ENCODE measurements at places on chromosomes 11 and 22.

GRCh38 chr11:1339066-1339675, 29.7 kb upstream of the TOLLIP start:
- no peak for DNase-seq

GRCh38 chr11:108958368-108959104, 293.7 kb downstream of the DDX10 start:
- no peak for DNase-seq

DNA sequence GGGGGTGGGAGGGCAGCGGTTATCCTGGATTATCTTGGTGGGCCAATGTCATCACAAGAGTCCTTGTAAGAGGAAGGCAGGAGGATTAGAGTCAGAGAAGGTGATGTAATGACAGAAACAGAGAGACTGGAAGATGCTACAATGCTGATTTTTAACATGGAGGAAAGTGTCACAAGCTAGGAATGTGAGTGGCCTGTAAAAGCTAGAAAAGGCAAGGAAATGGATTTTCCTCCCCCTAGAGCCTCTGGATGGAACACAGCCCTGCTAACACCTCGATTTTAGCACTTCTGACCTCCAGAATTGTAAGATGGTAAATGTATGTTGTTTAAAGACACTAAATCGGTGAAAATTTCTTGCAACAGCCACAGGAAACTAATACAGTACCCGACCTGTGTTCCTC, 109.3 kb downstream of the MN1 start:
- no peak for DNase-seq

- DNase-seq: no peak
Measured at GRCh38 chr22:16969508-16970327, 38.3 kb downstream of the GAB4 start.

Measured in CMK (cell line).